ENCODE measurements at places on chromosomes 1 and 21.

- no peak for DNase-seq
These were observed 1.3 kb downstream of the CATSPER4 start for GRCh38 chr1:26191739-26192138.

GRCh38 chr1:54540582-54541295, 7.3 kb upstream of the ACOT11 start:
- no peak for DNase-seq

- DNase-seq, result peak; percentile 53
These were observed 1.5 kb downstream of the TOMM40L start for GRCh38 chr1:161227196-161227871.

GRCh38 chr1:162033428-162033827, 9.8 kb upstream of the OLFML2B start:
- DNase-seq, result no peak

- no peak for DNase-seq
These were observed 9.6 kb upstream of the SH2D1B start for GRCh38 chr1:162421258-162422164.

DNA sequence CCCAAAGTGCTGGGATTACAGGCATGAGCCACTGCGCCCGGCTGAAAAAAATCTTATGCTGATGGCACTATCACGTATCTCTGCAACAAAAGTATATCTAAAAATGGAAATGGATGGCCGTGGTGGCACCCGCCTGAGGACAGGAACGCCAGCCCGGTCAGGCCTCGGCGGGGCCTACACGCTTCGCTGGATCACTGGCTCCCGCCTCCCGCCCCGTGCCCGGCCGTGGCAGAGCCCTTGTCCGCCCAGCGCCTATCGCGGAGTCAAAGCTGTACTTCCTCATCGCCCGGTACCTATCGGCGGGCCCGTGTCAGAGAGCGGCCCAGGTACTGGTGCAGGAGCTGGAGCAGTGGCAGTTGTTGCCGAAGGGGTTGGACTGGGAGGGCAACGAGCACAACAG, 28.8 kb upstream of the PDPN start:
- DNase-seq, result no peak

- DNase-seq, result no peak
These were observed 241.8 kb downstream of the TRABD2B start for GRCh38 chr1:47755101-47755990.

GRCh38 chr1:93207211-93207610, 26.7 kb downstream of the CCDC18 start:
- no peak for DNase-seq

GRCh38 chr1:247102381-247102780, 1.8 kb downstream of the ZNF669 start:
- no peak for DNase-seq

DNA sequence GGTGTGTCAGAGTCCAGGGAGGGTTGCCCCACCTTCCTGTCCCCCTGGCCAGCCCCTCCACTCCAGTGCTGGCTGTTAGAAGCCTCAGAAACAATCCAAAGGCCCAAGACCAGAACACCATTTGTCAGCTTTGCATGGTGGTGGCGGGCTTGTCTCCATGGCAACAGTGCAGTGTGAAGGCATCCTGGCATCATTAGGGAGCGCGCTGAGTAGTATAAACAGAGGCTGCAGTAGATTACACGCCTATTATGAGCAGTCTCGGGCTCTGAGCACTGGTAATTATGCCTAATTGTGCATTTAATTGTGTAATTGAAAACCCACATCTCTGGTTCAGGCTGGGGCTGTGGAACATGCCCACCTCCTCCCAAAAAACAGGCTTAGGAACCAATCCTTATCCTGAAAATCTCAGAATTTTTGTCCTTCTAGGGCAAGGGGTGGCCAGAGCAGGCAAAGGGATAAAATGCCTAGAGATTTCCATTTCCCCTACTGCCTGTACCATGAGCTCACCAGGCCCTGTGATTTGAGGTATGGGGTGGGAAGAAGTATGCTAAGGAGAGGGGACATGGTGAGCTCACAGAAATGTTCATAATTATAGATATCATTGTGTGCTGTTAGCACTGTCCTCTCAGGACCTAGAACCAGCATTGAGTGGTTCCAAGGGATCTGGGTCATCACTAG, 11.7 kb downstream of the NKAIN1 start:
- DNase-seq, result no peak

- DNase-seq, result no peak
These were observed 14.2 kb downstream of the COL6A2 start for GRCh38 chr21:46111857-46112724.

DNA sequence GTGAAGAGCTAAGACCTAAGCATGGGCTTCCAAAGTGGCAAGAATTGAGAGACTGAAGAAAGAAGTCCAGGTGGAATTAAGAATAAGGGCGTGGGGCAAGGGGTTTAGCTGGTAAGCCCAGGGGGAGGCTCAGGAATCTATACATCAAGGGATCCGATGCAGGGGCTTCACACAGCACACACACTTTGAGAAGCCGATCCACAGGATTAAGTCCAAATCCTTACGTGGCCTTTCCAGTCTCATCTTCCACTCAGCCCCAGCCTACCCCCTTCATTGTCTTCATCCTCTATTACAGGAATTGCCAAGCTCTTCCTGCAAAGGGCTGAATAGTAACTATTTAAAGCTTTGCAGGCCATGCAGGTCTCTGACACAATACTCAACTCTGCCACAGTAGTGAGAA, 101.3 kb downstream of the TGFBR3 start:
- DNase-seq, result no peak

DNA sequence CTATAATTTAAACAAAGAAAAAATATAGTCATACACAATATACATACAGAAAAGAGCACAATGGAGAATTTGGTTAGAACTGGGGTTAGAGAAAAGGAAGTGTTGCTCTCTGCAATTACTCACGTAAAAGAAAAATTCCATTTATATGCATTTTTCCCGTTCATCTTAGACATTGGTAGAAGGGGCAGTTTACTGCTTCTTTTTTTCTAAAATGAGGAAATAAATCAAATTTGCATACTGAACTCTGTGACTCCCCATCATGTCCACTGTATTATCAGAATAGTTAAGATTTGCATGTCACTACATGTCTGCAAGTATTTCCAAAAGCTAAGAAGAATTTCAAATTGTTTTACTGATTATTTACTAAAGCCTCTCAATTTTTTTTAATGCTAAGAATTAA, 44.1 kb upstream of the C1orf105 start:
- no peak for DNase-seq

DNA sequence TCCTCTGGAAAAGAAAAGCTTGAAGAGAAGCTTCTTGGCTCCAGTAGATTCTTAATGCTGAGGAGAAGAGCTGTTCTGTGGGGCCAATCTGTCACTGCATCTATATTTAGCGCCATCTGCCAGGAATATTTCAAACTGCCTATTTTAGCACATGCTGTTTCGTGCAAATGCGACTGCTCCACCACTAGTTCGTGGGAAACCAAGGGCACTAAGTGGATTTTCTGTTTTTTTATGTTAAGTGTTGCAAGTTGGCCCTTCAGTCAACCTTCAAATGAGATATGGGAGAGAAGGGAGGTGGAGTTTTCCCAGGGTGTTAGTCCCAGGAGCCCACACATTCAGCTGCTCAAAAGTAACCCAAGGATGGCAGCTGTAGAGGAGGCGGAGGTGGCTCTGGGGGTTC, 91.9 kb downstream of the TSEN15 start:
- no peak for DNase-seq

- no peak for DNase-seq
These were observed 26.8 kb downstream of the KIF1B start for GRCh38 chr1:10237157-10237539.

- no peak for DNase-seq
These were observed 88.4 kb downstream of the DPYD start for GRCh38 chr1:97832481-97832880.

DNA sequence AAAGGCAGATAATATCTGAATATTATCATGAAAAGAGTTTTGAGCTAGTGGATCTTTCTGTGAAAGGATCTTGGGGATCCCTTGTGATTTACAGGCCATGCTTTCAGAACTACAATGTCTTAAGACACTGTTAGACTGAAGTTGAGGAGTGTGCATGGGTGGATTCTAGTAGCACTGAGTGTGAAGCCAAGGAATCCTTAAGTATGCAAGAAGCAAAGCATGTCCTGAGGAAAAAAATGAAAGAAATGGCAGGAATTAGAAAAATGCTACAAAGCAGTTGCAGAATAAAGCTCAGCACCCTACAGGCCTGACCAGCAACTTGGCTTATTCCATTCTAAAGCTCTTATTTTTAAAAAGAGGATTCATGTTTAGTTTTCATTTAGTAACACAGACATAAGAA, 11.9 kb downstream of the STX6 start:
- DNase-seq, result no peak

DNA sequence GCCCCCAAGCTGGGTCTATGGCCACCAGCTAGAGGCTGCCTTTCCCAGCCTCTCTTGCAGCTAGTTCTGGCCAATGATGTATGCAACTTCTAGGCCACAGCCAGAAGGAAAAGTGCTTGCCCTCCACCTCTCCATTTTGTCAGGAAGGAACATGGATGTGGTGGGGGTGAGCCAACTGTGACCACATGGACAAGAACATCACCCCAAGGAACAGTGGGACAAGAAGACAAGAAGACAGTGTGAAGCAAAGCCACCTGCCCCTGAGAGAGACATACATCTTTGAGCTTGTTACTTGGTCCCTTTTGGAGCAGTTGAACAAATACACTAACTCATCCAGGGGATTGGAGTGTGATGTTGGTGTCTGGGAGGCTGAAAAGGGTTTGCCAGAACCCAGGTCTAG, 105.8 kb upstream of the EDN2 start:
- DNase-seq, result no peak

All from NCI-H1930 (cell line).